ENCODE measurements at places on chromosomes 1 and 21.
A peak's percentile ranks its signal among the peaks of the same experiment; 100 is the strongest.

DNA sequence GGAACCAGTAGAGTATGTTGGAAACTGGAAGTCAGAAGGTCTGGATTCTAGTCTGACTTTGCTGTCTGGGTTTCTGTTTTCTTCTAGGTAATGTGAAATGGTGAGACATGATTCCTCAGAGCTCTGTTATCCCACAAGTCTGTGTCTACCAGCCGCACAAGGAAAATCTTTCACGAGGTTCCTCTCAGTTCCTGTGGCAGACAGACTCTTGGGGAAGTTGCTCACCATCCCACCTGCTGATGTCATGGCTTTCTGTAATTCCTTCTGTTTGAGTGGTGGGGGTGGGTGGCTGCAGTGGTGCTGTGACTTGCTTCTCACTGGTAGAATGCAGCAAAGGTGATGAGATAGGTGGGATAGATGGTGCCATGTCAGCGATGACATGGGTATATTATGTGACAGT lies 17.1 kb upstream of the SCMH1 start:
- no peak for DNase-seq

- DNase-seq = peak; percentile 79
These were observed 60.3 kb downstream of the STUM start for GRCh38 chr1:226608699-226609505.

GRCh38 chr21:30194701-30195299 lies 21.1 kb downstream of the CLDN8 start:
- DNase-seq = peak; percentile 57

GRCh38 chr1:19735440-19736127 lies 64.1 kb downstream of the TMCO4 start:
- peak; percentile 93 for DNase-seq

GRCh38 chr1:165063181-165063965 lies 293.1 kb downstream of the LMX1A start:
- DNase-seq = no peak

- no peak for DNase-seq
These were observed 151.2 kb upstream of the TNR start for GRCh38 chr1:175894581-175894980.

GRCh38 chr1:152878042-152878441 lies at the start of gene SMCP:
SMCP (plus strand) TSS chr1:152878322; CDS start chr1:152884423, 6,101 bp downstream.
- DNase-seq = no peak

- DNase-seq = peak; percentile 80
These were observed 407.8 kb upstream of the DAB1 start for GRCh38 chr1:57831624-57832023.

- DNase-seq = no peak
These were observed 5.5 kb downstream of the TNFRSF25 start for GRCh38 chr1:6460301-6461050.

DNA sequence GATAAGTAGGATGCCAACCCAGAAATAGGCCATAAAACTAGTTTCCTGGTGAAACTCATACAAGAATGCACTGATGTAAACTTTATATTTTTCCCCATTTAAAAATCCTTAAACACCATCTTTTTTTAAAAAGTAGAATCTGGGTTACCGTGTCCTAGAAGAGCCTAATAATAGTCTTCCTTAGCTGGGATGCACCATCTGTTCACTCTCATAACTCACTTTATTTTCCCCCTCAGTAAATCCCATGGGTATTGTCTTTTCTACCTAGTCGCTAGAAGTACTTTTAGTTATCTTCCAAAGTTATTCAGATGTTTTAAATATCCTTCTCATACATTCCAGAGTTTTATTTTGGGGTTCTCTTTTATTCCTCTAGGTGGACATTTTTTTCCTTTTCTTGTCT lies 250.2 kb downstream of the PLA2G4A start:
- DNase-seq = no peak

- DNase-seq = no peak
These were observed 10.0 kb downstream of the ZNF672 start for GRCh38 chr1:248847956-248848561.

DNA sequence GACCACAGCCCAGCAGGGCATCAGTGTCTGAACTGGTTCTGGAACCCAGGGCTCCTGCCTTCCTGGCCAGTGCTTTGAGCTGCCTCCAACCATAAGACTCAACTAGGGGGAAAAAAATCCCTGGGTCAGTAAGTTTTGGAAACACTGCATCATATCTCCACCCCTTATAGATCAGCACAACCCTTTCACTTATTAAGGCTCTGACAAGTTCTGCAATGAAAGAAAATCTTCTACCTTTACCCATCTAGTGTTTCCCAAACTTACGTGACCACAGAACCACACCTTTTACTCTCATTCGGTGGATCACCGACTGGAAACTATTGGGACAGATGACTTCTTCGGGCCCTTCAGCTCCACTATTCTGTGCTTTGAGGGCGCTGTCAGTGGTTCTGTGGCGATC lies 78.4 kb upstream of the TMEM51 start:
- DNase-seq = no peak

GRCh38 chr1:53860967-53861411 lies 22.9 kb upstream of the NDC1 start:
- DNase-seq = peak; percentile 67

- peak; percentile 51 for DNase-seq
These were observed 8.9 kb upstream of the LEMD1 start for GRCh38 chr1:205430696-205431305.

GRCh38 chr1:9400425-9401079 lies 107.9 kb downstream of the SPSB1 start:
- DNase-seq = no peak

GRCh38 chr1:59730759-59731478 lies 83.8 kb upstream of the HOOK1 start:
- DNase-seq = peak; percentile 97

- no peak for DNase-seq
These were observed 55.3 kb downstream of the RIMS3 start for GRCh38 chr1:40610156-40610555.

DNA sequence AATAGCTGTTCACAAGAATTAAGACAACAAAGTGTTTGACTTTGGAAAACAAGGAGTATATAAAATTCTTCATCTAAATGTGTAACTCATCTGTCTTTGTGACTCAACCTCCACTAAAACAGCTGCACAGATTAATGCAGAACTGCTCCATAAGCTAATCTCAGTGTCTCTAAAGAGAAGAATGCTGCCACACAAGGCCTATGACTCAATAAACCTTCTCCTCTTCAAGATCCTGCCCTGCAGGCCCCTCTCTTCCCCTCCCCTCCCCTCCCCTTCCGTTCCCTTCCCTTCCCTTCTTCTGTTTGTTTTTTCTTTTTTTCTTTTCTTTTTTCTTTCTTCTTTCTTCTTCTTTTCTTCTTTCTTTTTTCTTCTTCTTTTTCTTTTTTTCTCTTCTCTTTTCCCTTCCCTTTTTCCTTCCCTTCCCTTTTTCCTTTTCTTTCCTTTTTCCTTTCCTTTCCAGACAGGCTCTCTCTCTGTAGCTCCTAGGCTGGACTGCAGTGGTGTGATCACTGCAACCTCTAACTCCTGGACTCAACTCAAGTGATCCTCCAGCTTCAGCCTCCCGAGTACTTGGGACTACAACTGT lies 1052.8 kb downstream of the BRINP3 start:
- DNase-seq = peak; percentile 3

GRCh38 chr1:2432441-2432844 lies 20.1 kb upstream of the PEX10 start:
- no peak for DNase-seq

- no peak for DNase-seq
These were observed 30.3 kb downstream of the VN1R5 start for GRCh38 chr1:247286134-247286670.

DNA sequence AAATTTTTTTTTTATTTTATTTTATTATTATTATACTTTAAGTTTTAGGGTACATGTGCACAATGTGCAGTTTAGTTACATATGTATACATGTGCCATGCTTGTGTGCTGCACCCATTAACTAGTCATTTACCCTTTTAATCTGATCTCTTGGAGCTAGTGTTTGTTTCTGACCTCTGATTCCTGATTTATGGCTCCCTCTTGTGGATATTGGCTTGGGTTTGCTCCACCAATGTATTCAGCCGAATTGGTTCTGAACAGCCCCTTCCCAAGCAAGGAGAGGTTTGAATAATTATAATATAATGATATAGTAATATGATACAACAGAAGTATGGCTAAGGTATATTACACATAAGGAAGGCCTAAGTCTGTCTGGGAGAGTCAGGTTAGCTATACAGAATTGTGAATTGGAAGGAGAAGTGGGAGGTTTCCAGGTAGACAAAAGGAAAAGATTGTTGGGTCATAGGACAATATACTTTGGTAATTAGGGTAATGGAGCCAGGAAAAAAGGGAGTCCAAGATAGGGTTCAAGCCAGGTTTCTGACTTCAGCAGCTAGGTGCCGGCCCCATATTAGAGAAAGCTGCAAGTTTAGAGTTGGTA lies 53.1 kb upstream of the HMCN1 start:
- DNase-seq = peak; percentile 63

- DNase-seq = no peak
These were observed 12.0 kb upstream of the DUSP12 start for GRCh38 chr1:161737625-161738024.

DNA sequence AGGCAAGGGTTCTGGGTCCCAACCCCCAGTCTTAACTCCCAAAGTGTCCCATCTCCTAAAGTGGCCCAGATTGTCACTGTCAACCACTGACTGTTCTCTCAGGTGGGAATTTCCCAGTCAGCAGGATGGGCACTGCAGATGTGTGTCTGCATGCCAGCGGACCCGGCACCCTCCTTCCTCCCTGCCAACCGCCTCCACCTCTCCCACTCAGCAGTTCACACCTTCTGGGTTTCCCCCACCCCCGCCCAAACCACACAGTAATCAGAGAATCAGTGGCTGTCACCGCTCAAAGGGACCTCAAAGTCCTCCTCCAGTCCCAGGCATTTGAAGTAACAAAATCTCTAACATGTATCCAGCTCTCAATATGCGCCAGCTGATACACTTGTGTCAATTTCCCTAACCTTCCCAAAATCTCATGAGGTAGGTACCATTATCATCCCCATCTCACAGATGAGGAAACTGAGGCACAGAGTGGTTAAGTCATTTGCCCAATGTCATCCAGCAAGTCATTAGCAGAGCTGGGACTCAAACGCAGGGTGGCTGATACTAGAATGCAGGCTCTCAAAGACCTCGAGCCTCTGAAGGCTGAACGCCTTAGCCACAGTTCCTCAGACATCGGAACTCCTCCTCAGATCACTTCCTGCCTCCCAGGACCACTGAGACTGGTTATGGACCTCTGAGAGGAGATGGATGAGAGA lies 4.8 kb downstream of the RUNX3 start:
- DNase-seq = no peak

- no peak for DNase-seq
These were observed 135.9 kb upstream of the HMCN1 start for GRCh38 chr1:185598332-185598731.

- DNase-seq = peak; percentile 49
These were observed 27.5 kb upstream of the TCEA3 start for GRCh38 chr1:23452011-23452411.

DNA sequence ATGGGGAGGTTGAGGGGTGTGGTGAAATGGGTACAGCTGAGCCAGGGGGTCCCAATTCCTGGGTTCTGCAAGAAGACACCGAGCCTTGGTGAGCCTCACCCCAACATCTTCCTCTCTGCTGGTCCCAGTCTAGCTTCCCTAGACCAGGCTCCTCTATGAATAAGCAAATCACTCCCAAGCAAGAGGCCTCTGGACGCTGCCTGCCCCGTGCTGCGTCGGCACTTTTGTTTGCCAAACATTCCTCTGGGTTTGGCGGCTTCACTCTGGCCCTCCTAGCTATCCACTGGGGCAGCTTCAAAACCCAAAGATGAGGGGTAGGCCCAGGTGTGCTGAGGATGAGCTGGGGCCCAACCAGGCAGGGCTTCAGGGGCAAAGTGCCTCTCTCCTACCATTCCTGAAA lies 137.1 kb upstream of the CD34 start:
- no peak for DNase-seq

DNA sequence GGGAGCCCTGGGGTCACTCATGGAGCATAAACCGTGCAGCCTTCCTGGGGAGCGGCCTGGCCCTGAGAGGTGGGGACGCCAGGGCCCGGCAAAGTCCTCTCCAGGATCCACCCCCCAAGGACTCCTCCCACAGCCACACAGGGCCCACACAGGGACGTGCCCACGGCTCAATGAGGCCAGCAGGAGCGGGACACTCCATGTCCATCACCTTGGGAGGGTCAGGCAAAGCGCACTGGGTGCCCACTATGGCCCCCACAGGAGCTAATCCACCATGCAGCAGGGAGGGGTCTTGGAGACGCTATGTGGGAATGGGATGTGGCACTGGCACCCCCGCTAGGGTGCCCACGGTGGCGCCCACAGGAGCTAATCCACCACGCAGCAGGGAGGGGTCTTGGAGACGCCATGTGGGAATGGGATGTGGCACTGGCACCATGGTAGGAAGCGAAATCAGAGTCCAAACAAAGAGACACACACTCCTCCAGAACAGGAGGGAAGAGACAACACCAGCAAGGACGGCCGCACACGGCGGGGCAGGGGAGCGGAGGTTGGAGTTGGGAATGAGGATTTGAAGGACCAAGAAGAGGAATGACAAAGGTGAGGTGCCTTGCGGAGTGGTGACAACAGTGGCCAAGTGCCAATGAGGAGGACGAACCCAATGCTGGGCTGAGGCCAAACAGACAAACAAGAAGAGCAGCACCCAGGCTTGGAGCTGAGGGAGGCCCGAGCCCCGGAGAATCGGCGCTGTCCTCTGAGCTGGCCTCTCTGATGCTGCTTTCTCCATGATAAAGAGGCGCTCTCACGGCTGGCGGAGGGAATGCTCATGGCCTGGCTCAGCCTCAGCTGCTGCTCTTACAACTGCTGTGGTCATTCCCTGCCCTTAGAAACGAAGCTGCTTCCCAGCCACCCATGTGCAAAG lies 18.1 kb upstream of the SLC19A1 start:
- no peak for DNase-seq

GRCh38 chr1:178223289-178223688 lies 129.4 kb downstream of the RASAL2 start:
- DNase-seq = no peak

- DNase-seq = peak; percentile 85
These were observed 154.9 kb downstream of the TGFBR3 start for GRCh38 chr1:91730801-91731732.

DNA sequence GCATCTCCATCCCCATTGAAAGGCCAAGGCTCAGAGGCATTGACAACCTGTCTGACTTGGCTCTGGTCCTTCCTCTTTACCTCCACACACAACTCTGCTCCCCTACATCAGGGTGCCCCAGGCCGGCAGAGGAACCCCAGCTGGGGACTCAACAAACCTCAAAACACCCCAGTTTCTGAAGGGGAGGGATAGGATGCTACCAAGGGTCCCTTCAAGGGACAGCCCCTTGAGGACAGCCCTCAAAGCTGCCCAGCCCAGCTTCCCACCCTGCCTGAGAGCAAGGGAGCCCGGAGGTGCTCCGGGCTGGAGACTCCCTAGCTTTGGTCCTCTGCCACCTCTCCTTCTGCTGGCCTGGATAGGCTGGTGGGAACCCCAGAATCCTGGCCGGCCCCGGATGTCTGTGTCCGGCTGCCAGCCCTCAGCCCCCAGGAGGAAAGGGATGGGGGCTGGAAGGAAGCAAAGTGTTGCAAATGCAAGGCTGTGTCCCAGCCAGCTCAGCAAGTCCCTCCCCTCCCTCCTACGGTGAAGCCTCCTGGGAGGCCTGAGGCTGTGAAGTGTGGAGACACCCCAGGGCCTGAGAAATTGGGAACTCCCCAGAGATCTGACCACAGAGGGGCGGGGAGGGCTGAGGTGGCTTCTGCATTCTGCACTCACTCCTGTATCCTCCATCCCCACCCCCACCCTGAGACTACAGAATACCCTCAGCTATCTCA lies 1.1 kb upstream of the MARCKSL1 start:
- DNase-seq = peak; percentile 57

GRCh38 chr1:237763137-237763536 lies 127.6 kb downstream of the ZP4 start:
- no peak for DNase-seq

Measured in cardiac fibroblast (primary cell).